Muscle of back (tissue), 13 donors: ENCODE measurements at places on chromosomes 11 and 22.

DNA sequence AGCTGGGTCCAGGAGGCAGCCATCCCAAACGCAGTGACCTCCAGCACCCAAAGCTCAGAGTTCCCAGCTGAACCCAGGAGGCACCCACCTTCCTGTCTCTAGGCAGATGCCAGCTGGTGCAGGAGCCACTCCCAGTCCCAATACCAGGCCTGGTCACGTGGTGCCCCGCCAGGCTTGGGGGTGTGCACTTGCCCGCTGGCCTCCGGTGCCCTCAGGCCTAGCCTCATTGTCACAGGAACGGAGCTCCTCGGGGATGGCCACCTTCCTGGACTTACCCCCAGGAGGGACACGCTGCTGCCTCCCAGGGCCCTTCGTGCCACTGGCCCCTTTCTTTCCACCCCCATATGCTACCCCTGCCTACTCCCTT lies 4.6 kb downstream of the BID start:
- no peak for DNase-seq

DNA sequence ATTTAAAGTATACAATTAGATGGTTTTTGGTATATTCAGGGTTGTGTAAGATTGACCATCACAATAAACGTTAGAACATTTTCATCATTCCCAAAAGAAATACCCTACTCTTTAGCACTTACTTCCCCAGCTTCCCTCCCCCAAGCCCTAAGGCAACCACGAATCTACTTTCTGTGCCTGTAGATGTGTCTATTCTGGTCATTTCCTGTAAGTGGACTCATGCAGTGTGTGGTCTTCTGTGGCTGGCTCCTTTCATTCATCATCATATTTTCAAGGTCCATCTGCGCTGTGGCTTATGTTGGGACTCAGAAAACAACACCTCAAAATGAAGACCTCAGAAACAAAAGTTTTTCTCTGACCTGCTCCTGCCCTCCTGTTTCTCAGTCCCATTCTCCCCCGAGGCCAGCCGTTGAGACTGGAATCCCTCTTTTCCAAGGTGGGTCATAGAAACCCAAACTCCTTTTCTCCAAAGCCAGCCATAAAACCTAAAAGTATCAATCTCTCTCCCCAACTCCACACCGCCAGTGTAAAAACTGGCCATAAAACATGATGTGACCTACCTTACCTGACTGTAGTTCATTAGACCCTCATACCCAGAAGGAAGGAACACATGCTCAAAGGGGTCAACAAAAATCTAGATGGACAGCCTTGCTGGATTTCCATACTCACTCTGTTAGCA lies 12.9 kb upstream of the TMPRSS13 start:
- no peak for DNase-seq

- peak; percentile 23 for DNase-seq
Observed at GRCh38 chr11:110447897-110448745, 18.4 kb downstream of the FDX1 start.

DNA sequence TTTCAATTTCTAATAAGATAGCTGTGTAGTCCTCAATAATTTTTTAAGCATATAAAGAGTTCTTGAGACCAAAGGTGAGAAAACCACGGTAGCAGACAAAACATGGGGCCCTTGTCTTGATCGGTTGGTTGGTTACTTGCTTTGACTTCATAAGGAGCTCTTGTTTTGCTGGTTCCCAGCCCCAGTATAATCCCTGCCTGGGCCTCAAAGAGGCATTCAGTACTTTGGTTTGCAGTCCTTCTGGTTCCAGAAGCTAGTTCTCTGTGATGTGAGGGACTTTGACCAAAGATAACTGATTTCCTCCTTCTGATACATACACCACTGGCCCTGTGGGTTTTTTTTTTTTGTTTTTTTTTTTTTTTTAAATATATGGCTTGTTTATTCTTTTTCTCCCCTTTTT lies 17.1 kb downstream of the MARK2 start:
- DNase-seq, result no peak

- DNase-seq, result no peak
Observed at GRCh38 chr11:133705873-133706272, 139.4 kb downstream of the SPATA19 start.

DNA sequence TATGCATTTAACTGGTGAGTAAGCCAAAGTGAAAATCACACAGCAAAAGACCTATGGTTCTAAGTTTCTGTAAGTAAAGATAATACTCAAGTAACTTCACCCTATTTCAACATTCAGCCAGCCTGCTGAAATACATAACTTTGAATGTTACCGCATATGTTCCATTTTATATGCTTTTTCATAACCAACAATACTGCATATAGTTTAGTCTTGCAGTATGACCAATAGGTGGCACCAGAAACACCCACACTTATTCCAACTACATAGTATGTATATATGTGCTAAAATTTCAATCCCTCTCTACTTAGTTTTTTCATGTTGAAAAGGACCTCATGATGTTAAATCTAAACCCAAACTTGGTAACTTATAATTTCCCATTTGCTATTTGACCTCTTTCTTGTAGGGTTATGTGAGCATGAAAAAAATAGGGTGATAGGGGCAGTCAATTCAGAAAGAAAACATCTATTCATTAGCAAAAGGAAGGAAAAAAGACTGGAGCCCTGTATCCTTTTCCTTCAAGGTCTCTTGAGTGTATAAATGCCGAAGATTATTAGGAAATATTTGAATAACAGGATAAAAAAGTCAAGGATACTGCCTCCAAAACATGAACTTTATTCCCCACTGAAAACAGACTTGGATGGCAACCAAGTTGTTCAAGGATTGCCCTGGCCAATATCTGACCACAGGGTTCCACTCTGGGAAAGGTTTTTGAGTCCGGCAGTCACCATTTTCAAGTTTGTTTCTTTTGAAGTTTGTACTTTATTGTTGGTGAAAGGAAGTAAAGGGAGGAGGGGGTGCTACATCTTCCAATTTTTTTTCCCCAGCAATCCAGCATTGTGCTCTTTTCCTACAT lies 23.8 kb upstream of the FZD4 start:
- DNase-seq, result no peak

DNA sequence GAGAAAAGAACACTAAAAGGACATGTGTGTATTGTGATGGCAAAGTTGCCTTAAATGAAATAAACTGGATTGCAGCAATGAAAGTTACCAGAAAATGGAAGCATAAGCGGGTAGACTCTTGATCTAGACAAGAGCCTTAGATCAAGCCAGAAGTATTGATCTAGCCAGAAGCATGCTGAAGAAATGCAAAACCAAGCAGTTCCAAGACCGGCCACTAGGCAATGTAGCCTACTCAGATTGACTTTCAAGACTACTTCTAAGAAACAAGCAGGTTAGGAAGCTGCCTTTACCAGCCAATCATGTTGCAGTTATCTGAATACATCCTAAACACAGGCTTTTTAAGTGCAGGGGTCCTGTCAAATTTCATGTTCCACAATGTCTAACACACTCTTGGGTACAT lies 54.6 kb downstream of the KCNA4 start:
- no peak for DNase-seq

- DNase-seq, result peak; percentile 79
Observed at GRCh38 chr11:12174477-12175143, 64.2 kb downstream of the MICAL2 start.

GRCh38 chr22:49600468-49600867 lies 227.2 kb downstream of the BRD1 start:
- DNase-seq, result peak; percentile 72

DNA sequence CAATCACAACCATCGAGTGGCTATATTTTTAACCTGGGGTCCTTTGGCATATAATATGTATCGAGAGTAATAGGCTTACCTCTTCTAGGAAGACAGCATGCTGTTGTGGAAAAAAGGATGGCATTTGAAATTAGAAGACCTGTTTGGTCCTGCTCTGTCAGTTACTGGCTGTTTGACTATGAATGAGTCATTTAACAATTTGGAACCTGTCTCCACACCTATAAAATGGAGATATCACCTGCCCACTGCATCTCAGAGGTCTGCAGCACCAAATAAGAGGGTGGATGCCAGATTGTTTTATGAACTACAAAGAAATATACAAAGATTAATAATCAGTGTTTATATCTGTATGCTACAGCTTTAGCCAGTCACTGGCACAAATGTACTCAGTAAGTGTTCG lies 60.8 kb downstream of the SLC25A17 start:
- no peak for DNase-seq

DNA sequence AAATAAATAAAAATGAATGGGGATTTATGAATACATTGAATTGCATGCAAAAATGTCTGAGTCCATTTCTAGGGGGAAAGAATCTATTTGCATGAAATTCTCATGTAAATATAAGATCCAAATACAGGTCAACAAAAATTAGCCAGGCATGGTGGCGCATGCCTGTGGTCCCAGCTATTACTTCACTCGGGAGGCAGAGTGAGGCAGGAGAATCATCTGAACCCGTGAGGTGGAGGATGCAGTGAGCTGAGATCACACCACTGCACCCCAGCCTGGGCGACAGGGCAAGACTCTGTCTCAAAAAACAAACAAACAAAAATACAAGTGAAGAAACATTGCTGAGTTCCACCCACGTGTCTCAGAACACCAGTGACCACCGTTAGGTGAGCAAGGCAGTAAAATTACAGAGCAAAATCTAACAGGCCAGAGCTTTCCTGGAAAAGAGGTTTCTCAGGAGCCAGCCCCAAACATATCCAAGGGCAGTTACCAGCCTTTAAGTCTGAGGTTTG lies 17.3 kb downstream of the PACSIN2 start:
- no peak for DNase-seq

DNA sequence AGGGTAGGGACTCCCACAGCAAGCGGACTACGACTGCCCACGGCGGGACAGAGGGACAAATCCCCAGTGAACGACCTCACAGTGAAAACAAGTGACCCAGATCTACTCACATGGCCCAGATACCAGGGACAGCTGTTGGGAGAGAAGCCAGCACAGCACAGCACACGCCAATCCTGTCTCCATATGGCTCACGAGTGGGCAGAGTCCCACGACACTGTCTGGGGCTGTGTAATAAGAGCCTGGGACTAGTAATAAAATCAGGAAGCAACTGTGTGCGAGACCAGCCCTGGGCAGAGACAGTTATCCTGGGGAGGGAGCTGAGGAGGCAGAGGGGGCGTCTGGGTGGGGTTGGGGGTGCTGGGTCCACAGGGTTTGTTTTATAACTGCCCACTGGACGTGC lies 385.0 kb downstream of the CTTN start:
- DNase-seq, result peak; percentile 21

DNA sequence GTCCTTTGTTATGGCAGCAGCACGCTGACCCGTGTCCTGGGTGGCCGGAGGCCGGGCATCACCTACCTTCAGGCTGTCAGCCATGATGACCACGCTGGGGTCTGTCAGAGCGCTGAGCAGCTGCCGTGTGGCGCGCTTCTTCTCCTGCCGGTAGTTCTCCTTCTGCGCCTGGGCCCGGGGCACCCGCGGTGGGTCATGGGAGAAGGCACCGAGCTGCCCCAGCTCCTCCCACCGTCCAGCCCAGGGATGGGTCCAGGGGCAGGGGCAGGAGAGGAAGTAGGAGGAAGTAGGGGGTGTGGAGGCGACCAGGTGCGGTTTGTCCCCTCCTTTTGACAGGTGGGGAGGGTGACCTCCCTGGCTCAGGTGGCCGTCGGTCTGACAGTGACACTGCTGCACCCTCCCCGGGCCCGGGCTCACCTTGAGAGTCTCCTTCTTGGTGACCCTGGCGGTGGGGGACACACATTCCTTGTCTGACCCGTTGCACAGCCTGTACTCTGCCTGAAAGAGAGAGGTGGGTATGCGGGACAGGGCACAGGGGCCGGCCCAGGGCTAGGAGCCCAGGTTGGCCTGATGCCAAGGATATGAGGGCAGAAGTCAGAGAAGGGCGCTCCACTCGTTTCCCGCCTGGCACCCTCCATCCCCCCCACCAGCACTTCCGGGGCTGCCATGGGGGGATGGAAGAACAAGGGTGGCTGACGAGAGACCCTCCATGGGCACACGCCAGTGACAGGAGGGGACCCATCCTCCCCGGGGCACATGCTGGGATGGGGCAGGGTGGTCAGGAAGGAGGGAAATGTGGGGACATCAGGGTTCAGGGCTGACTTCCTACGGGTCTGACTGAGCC lies 43.0 kb downstream of the OSBPL5 start:
- DNase-seq, result no peak
